ENCODE measurements at places on chromosomes 13 and 19.

- DNase-seq = no peak
Observed at GRCh38 chr13:41782086-41782485, 178.8 kb downstream of the VWA8 start.

- no peak for DNase-seq
Observed at GRCh38 chr13:49023431-49023830, 47.7 kb downstream of the FNDC3A start.

- DNase-seq = no peak
Observed at GRCh38 chr13:97904059-97904458, 49.4 kb upstream of the IPO5 start.

DNA sequence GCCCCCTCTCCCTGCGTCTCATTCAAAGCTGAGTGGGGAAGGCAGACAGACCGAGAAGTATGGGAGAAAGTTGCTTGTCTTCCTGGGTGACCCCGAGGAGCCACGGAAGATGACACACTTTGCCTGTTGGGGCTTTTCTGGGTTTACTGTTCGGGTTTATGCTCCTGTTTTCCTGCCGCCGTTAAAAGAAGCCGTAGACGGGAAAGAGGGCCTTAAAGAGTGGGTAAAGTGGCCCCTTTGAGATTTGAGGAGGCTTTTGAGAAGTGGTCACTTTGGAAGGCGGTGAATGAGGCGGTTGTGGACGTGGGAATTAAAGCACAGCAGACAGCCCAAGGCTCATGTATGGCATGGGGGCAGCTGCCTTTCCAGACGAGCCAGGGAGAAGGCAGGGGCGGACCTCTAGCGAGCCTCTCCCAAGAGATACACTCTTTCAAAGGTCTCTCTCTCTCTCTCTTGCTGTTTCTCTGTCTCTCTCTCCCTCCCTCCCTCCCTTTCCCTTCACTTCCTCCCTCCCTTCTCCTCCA, 493 bp upstream of the LHFPL6 start:
- no peak for DNase-seq

DNA sequence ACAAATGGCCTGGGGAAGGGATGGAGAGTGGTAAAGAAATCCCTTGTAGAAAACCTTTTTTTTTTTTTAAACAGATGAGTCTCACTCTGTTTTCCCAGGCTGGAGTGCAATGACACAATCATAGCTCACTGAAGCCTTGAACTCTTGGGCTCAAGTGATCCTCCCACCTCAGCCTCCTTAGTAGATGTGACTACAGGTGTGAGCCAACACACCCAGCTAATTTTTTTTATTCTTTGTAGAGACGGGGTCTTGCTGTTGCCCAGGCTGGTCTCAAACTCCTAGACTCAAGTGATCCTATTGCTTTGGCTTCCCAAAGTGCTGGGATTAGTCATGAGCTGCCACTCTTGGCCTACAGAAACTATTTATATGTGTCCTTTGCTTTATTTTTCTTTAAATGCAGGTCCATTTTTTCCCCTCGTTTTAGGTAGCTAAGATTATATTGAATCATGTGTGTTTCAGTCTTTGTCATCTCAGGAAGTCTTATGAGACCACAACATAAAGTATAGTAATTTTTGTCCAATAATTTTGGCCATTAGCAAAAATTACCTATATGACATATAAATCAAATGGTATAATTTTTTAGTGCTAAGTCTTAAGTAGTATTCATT, 10.5 kb downstream of the LPAR6 start:
- DNase-seq = no peak
